ENCODE measurements at places on chromosomes 3 and 15. TPM values are rescaled to one million over a fixed set of nuclear protein-coding genes. Genes with fewer than 3 reads are reported as not detected.

- peak overlapping the region; percentile 92 for H3K27ac ChIP-seq
- peaks cover 63% of the 10 kb centered on the region for H3K4me1 ChIP-seq
- no peaks in the 10 kb centered on the region for H3K27me3 ChIP-seq
- no peak for DNase-seq
- H3K36me3 ChIP-seq = no peaks in the 10 kb centered on the region
Observed at GRCh38 chr3:170749765-170750477, 120.1 kb downstream of the RPL22L1 start.

DNA sequence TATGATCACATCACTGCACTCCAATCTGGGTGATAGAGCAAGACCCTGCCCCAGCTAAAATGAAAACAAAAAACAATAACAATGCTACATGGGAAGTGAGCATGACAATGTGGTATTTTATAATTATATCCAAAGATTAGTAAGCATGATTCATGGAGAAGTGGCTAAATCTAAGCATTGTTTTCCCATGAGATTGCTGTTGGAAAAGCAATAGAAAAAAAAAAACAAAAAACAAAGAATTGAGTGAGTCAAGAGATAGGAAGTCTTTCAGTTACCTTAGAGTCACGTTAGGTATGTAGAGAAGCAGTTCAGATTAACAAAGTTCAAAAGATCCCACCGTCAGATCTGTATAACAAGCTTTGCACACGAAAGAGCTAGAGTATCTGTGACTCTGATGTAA, 210.3 kb upstream of the CNTN6 start:
- no peaks in the 10 kb centered on the region for H3K27me3 ChIP-seq
- DNase-seq = no peak
- H3K36me3 ChIP-seq = no peaks in the 10 kb centered on the region
- no peaks in the 10 kb centered on the region for H3K4me1 ChIP-seq
- no peak overlapping the region for H3K27ac ChIP-seq
- no peak overlapping the region for H3K4me3 ChIP-seq

DNA sequence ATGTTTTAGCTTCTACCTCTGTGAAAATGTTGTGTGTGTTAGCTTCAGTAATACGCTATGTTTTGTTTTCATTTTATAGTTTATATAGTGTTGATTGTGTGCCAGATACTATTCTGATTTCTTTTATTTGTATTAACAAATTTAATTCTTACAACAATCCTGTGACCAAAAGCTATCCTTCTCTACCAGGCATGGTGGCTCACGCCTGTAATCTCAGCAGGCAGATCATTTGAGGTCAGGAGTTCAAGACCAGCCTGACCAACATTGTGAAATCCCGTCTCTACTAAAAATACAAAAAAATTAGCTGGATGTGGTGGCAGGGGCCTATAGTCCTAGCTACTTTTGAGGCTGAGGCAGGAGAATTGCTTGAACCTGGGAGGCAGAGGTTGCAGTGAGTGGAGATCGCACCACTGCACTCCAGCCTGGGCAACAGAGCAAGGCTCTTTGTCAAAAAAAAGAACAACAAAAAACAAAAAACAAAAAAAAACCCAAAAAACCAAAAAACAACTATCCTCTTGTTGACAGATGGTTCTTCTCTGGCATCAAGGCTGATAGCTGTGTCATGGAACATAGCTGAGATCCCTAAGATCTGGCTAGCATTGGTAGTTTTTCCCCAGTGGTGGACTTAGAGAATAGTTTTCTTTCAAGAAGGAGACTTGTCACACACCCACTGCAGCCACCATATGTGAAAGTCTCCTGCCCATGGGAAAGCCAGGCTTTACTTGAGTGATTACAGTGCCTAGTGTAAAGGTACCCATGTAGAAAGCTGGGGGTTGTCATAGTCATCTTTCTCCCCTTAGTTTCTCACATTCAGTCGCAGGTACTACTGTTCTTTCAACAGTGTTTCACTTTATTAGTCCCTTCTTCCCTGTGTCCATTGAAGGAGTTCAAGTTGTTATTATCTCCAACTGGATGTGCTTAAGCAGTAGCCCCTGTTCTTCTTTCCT, 116.5 kb downstream of the UBE2E2 start:
- no peak for DNase-seq
- H3K27ac ChIP-seq = no peak overlapping the region
- H3K4me3 ChIP-seq = no peak overlapping the region

DNA sequence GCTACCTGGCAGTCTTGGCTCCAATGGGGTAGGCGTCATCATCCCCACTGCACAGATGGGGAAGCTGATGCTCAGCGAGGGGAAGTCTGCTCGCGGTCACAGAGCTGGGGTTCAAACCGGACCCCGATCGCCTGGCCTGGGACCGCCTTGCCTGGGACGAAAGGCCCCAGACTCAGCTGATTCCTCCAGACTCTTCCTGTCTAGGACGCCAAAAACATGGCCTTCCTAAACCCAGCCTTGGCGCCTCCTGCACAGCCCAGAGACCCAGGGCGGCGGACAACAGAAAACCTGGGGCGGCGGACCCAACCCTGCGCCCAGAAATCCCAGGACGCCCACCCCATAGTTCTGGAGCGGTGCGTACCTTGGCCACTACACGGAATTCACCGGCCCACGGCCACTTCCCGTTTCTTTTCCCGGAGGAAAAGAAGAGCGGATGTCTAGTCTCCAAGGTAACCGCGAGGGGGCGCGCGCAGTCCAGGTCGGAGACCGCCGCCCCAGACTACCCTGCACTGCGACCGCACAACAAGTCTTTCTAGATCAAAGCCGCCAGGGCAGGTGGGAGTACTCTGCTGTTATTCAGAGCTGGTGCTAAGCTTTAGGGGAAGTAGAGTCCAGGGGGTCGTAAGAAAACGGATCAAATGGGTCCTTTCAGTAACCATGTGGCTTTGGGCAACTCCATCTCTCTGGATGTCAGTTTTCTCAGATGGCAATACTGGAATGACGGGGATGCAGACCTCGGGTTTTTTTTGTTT, 4.9 kb upstream of the IL17RD start:
- peaks cover 15% of the 10 kb centered on the region for H3K27me3 ChIP-seq
- peak; percentile 84 for DNase-seq
- H3K4me1 ChIP-seq = peaks cover 15% of the 10 kb centered on the region
- peak overlapping the region; percentile 30 for H3K4me3 ChIP-seq
- H3K36me3 ChIP-seq = no peaks in the 10 kb centered on the region

DNA sequence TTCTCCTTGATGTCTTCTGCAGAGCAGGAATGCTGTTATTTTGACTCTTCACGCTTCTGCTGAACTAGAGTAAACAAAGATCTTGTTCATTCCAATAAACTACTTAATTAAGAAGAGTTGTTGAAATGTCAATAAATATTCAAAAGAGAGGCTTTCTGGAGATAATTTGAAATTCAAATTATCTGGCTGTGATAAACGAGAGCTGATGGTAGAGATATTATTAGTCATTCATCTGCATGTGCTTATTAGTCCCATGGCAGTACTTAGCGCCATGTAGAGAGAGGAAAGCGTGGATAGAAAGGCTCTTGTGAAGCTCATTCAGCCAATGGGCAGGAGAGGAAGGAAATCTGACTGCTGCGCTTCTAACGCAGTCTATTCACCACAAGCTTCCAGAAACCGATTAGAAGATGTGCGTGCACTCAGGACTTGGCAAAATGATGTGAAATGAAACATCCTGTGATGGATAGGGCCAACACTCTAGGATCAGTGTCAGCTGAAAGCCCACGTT, 251.1 kb downstream of the GABRB3 start:
- H3K27ac ChIP-seq = no peak overlapping the region
- H3K4me1 ChIP-seq = no peaks in the 10 kb centered on the region
- no peak overlapping the region for H3K4me3 ChIP-seq
- H3K36me3 ChIP-seq = no peaks in the 10 kb centered on the region
- no peaks in the 10 kb centered on the region for H3K27me3 ChIP-seq

GRCh38 chr15:92808598-92809063, 91.5 kb upstream of the CHD2 start:
- H3K4me3 ChIP-seq = peak overlapping the region; percentile 40
- DNase-seq = peak; percentile 73
- H3K36me3 ChIP-seq = no peaks in the 10 kb centered on the region
- H3K4me1 ChIP-seq = no peaks in the 10 kb centered on the region

DNA sequence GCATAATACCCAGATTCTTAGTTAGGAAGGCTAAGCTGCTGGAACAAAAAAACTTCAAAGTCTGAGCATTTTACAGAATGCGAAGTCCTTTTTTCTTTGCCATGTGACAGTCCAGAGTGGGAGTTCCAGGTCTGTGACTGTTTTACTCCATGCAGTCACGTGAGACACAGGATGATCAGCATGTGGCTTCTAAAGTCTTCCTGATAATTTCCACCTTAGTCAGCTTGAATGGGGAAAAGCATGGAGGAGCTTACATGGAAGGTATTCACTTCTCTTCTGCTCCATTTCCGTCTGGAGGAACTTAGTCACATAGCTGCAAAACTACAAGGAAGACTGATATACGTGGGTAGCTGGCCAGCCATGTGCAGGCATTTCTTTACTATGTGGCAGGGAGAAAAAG, 1.7 kb downstream of the SNTN start:
- H3K27me3 ChIP-seq = no peaks in the 10 kb centered on the region
- no peaks in the 10 kb centered on the region for H3K4me1 ChIP-seq
- no peak overlapping the region for H3K27ac ChIP-seq
- H3K4me3 ChIP-seq = no peak overlapping the region

- H3K4me1 ChIP-seq = peaks cover 1% of the 10 kb centered on the region
- peak; percentile 58 for DNase-seq
- no peak overlapping the region for H3K4me3 ChIP-seq
- no peaks in the 10 kb centered on the region for H3K27me3 ChIP-seq
- H3K27ac ChIP-seq = no peak overlapping the region
Observed at GRCh38 chr15:48861813-48862431, 16.0 kb upstream of the EID1 start.

GRCh38 chr3:108067768-108068167, 23.1 kb downstream of the CD47 start:
- no peak overlapping the region for H3K27ac ChIP-seq
- H3K4me1 ChIP-seq = no peaks in the 10 kb centered on the region
- DNase-seq = no peak
- no peaks in the 10 kb centered on the region for H3K27me3 ChIP-seq
- no peak overlapping the region for H3K4me3 ChIP-seq
- H3K36me3 ChIP-seq = peaks cover 25% of the 10 kb centered on the region

DNA sequence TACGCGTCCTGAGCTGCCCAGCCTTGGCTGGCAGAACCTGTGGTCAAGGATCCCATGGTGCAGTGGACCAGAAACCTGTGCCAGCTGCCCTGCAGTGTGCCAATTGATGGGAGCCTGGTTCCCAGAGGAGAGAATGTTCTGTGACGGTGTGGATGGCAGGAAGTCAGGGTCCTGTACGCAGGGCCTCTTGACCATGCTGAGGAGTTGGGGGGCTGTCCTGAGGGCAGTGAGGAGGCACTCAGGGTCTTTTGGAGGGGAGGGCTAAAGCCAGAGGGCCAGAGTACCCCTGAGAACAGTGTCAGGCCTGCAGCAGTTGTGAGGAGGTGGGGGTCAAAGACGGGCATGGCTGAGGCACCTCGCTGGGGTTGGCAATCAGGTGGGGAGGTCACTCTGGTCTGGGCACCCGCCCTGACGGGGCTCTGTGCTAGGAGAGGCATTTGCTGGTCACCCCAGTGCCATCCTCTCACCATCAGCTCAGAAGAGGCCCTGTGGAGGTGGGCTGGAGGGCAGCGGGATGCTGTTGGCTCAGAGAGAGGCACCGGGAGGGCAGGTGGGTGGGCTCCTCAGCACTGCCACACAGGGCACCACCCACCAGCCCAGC, 61.0 kb downstream of the SCN5A start:
- H3K4me3 ChIP-seq = no peak overlapping the region
- no peaks in the 10 kb centered on the region for H3K4me1 ChIP-seq
- no peak for DNase-seq
- no peak overlapping the region for H3K27ac ChIP-seq

- peaks cover 25% of the 10 kb centered on the region for H3K4me1 ChIP-seq
- no peak overlapping the region for H3K4me3 ChIP-seq
- no peak overlapping the region for H3K27ac ChIP-seq
- DNase-seq = no peak
Observed at GRCh38 chr3:46938118-46938517, 38.4 kb downstream of the CCDC12 start.

- no peak for DNase-seq
- H3K27me3 ChIP-seq = peaks cover 5% of the 10 kb centered on the region
- no peaks in the 10 kb centered on the region for H3K4me1 ChIP-seq
- no peaks in the 10 kb centered on the region for H3K36me3 ChIP-seq
- H3K27ac ChIP-seq = no peak overlapping the region
Observed at GRCh38 chr15:51299187-51300015, 39.0 kb downstream of the CYP19A1 start.

DNA sequence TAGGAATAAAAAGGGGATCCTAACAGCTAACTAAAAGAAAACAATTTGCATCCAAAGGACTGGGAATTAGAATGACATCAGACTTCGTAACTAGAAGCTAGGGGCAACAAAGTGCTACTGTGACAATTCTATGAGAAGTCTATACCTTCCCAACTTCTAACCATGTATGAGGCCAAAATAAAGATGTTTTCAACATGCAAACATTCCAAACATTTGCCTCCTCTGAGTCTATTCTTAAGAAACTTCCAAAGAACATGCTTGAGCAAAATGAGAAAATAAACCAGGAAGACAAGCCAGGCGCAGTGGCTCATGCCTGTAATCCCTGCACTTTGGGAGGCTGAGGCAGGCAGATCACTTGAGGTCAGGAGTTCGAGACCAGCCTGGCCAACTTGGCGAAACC, 13.1 kb upstream of the RNF7 start:
- no peak overlapping the region for H3K4me3 ChIP-seq
- no peak for DNase-seq
- no peak overlapping the region for H3K27ac ChIP-seq
- no peaks in the 10 kb centered on the region for H3K36me3 ChIP-seq
- H3K4me1 ChIP-seq = no peaks in the 10 kb centered on the region

GRCh38 chr3:48727511-48727910, 10.5 kb upstream of the IP6K2 start:
- H3K36me3 ChIP-seq = no peaks in the 10 kb centered on the region
- no peak for DNase-seq
- H3K4me1 ChIP-seq = no peaks in the 10 kb centered on the region

DNA sequence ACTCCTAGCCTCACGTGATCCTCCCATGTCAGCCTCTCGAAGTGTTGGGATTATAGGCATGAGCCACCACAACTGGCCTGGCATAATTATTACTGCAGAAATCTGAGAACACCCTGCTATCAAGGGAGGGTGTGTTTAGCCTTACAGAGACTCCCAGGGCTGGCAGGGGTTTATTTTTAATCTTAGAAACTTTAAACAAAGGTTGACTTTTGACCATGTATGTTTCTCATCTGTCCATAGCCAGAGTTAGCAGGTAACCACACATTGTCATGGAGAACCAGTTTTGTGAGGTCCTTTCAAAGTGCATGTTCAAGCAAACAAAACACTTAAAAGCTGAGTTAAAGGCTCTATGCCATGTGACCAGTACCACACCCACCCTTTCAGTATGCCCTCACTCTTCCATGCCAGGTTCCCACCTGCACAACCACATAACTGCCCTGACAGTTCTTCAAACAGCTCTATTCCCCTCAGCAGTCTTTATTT, 11.1 kb downstream of the SIAH2 start:
- H3K36me3 ChIP-seq = no peaks in the 10 kb centered on the region
- peaks cover 15% of the 10 kb centered on the region for H3K4me1 ChIP-seq
- no peaks in the 10 kb centered on the region for H3K27me3 ChIP-seq
- no peak for DNase-seq
- no peak overlapping the region for H3K4me3 ChIP-seq

The HIGD2B gene
- polyA plus RNA-seq = not detected

The CCDC33 gene
- polyA plus RNA-seq = 4.0 TPM

The AADACL2 gene
- polyA plus RNA-seq = not detected

The AGTR1 gene
- polyA plus RNA-seq = 0.32 TPM

The MAGI1 gene
- 11.1 TPM for polyA plus RNA-seq

The C2CD4A gene
- polyA plus RNA-seq = not detected
